ENCODE measurements at places on chromosomes 1 and 21. TPM values are rescaled to one million over a fixed set of nuclear protein-coding genes. Genes with fewer than 3 reads are reported as not detected.

OR2L2 gene
- 0.12 TPM for polyA plus RNA-seq

NBPF20 gene
- 3.0 TPM for polyA plus RNA-seq

DNA sequence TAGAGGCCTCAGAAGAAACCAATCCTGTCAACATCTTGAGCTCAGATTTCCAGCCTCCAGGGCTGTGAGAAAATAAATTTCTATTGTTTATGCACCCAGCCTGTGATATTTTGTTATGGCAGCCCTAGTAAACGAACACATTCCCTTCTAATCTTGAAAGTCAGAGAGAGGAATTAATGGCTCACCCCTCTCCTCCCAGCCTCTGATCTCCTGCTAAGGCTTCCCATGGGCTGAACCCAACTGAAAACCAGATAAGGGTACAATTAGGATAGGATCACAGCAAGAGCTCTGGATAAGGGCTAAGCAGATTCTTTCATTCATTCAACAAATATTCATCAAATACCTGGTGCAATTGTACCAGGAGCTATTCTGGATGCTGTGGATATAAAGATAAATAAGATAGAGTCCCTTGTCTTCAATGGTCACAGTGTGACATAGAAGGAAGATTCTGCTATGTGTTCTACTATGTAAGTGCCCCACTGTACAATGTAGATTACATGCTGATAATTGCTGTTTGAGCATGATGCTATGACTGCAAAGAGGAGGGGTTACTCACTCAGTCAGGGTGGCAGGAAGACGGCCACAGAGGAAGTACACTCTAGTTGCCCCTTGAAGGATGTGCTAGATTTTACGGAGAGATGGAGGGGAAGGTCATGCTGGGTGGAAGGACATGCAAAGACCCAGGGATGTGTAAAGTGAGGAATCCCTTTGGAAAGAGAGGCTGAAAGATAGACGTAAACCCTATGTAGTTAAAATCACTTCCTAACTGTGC lies 203.3 kb upstream of the JUN start:
- no peak for DNase-seq

DNA sequence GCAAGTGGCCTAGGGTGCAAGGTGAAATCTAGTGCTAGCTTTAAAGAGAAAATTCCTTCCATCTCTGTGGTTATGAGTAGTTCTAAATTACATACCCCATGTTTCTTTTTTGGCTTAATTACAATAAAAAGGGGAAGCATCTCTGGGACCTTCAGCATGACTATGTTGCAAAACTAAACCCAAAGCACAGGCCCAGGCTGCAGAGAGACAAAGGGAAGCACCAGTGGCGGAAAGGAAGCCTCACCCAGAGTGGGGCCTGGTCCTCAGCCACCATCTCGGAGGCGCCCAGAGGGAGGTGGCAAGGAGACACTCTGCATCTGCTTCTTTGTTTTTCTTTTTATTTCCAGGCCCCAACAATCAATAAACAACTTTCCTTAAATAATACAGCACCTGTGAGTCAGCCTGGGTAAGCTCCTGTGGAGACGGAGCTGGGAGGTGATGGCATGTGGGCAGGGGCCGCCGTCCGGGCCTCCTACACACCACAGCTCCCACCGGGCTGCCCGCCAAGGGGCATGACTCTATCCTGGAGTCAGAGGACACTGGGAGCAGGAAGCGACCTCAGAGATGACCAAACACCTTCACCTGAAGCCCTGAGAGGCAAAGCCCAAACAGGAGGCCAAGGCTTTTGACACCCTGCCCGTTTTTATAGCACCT lies 21.7 kb downstream of the ITPKB start:
- no peak for DNase-seq

GRCh38 chr1:181817091-181817490 lies 244.4 kb downstream of the ZNF648 start:
- DNase-seq: no peak

All from right renal cortex interstitium (tissue), 3 donors.